ENCODE measurements at places on chromosomes 6 and 20. TPM values are rescaled to one million over a fixed set of nuclear protein-coding genes. Genes with fewer than 3 reads are reported as not detected.

GRCh38 chr6:49849213-49849907 is 17.0 kb downstream of the CRISP1 start:
- no peak for DNase-seq

- no peak for DNase-seq
These were observed 50.4 kb downstream of the MAP3K7 start for GRCh38 chr6:90536520-90536919.

DNA sequence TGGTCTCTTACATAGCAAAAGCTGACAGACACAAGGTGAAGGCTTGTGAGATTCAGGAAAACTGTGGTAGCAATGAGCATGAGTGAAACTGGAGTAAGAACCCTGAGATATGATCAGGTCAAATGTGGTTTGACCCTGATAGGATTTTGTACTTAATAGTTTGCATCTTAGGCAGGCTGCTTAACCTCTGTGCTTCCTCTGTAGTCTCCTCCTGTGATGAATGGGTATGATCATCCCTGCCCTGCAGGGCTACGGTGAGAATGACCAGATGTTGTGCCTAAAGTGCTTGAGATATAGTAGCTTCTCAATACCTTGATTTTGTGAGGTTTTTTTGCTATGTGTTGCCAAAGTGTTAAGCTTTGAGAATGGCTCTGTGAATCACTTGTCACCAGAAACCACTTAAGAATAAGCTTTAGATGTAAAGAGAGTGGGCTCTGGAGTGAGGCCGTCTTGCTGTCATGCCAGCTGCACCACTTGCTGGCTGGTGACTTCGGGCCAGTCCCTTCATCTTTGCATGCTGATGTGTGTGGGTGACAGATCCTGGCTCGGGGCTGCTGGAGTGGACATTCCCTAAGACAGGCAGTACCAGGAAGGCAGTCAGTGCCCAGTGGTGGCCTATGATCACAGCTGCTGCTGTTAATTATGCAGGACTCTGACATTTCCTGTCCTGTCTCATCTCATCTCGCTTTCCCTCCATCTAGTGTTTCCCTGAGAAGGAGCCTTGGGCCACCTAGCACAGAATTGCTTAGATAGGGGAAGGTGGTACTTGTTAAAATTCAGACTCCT is 254.7 kb downstream of the NFATC2 start:
- no peak for DNase-seq

- DNase-seq, result peak; percentile 75
These were observed 65.4 kb upstream of the SLC22A16 start for GRCh38 chr6:110541701-110542309.

- DNase-seq, result no peak
These were observed 200.5 kb upstream of the MCHR2 start for GRCh38 chr6:100194535-100194934.

DNA sequence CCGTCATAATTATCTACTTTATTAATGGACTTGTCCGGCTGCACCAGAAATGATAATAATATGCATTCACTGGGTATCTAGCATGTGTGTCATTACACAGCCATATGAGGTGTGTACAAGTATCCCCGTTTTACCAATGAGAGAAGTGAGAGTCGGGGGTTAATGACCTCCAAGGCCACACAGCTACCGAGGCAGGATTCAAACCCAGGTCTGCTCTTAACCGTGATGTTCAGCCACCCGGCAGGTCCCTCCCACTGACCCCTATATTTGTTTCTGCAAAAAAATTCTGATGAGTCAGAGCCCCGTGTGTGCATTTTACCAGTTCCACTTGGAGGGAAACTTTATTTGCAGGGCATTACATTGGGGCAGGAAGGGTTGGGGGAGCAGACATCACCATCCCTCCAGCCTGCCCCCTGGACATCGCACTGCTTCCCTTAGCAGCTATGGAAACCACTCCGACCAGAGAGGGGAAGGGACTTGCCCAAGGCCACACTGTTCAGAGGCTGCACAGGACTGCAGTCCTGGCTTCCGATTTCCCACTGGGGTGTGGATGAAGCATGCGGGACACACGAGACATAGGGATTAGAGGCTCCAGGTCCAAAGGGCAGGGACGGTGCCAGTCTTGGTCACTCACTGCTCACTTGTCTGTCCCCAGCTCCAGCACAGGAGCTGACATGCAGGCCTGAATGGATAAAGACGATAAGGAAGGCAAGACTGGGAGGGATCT is 10.1 kb upstream of the SRC start:
- DNase-seq, result no peak

GRCh38 chr6:150008588-150008987 is 16.7 kb downstream of the RAET1L start:
- no peak for DNase-seq

MARCKS gene
- total RNA-seq, result 337 TPM
